HT1080 (cell line): ENCODE measurements at places on chromosomes 4 and X. TPM values are rescaled to one million over a fixed set of nuclear protein-coding genes. Genes with fewer than 3 reads are reported as not detected.

DNA sequence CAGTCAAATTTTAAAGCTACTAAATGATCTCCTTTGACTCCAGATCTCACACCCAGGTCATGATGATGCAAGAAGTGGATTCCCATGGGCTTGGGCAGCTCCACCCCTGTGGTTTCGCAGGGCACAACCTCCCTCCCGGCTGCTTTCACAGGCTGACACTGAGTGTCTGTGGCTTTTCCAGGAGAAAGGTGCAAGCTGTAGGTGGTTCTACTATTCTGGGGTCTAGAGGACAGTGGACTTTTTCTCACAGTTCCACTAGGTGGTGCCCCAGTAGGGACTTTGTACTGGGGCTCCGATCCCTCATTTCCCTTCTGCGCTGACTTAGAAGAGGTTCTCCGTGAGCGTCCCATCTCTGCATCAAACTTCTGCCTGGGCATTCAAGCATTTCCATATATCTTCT, 845.2 kb downstream of the PCDH18 start:
- DNase-seq = no peak

DNA sequence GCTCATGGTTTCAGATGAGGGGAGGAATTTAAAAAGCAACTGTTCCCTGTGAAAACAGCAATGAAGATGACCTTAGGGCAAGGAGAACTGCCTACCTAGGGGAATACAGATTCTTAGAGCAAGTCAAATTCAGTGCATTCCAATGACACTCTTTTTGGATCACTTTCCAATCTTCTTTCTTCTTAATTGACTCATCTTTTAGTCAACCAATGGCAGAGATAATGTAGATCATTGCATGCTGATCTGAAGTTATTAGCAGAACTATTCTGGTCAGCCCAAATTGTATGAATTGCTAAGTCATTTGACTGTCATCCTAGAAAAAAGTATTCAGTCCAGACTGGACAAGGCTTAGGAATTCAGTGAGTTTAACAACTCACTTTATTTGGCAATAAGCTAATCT, 12.6 kb upstream of the NR3C2 start:
- DNase-seq = peak; percentile 10

GRCh38 chrX:128848374-128848773, 674.9 kb downstream of the SMARCA1 start:
- no peak for DNase-seq

The KLHL13 gene
- 3.9 and 7.8 TPM in 2 replicates for total RNA-seq

DNA sequence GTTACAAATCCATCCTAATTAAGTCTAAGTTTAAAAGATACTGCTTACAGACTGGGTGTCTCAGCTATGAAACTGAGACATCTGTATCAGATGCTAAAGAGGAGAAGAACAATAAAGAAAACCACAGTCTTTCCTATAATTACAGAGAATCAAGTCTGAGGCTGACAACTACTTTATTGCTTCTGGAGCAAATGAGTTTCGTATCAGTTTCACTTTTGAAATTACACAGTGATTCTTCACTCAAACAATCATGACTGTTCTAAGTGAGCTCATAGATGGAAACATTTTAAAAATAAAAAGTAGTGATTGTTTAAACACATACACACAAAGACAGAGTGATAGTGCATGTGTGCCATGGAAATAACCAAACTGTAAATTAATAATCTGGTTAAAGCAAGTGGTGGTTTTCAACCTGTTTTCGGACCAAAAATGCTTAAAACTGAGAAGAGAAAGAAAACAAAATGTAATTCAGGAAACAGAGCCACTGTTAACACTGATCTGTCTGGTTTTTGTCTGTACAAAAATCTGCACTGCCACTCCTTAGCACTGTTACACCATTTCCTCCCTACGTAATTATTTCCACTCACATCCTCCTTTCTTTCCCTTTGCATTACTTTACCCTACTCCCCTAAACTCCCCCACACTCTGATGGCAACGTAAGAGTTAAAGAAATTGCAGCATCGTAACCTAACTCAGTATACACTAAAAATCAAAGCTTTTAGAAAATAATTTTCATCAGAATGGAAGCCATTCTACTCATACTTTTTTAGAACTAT, 12.5 kb downstream of the RFC1 start:
- peak; percentile 59 for DNase-seq

DNA sequence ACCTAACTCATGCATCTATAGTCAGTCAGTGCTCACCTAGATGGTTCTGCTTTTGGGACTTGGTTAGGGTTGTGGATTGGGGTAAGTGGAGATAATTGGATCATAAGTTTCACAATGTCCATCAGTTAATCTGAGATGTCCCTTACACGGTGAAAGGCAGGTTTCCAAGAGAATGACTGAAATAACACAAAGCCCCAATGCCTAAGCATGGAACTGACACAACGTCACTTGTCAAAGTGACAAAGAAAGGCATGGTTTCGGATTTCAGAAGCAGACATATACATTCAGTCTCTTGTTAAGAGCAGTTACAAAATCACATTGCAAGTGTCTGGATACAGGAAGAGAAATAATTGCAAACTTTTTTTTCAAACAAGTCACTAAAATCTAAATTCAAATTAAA, 1456.9 kb downstream of the TECRL start:
- DNase-seq = no peak

DNA sequence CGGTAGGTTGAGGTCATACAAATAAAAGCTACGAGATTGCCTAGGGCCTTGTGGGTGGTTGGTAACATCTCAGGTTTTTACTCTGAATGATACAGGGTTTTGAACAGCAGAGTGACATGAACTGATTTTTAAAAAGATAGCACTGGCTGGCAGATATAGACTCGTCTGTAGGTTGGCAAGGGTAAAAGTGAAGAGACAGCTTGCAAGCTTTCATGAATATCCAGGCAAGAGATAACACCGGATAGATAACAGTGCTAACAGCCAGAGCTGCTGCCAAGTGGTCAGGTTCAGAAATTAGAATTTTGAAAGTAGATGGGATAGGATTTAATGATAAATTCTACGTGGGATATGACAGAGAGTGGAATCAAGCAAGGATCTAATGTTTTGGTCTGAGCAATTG, 299.7 kb upstream of the AADAT start:
- DNase-seq = no peak

DNA sequence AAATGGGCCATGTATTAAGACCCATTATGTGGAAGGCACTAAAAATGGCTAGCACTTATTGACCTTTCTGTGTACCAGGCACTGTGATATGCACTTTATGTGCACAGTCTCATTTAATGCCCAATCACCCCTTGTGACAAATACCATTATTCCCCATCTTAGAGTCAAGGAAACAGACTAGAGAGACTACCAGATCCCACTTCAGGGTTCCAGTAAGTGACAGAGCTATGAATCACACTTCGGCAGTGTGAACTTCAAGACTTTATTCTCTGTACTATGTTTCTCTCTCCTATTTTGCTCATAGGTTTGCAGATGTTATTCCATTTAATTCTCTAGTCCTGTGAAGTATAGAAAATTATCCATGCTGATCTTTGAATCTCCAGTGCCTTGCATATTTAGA, 107.0 kb downstream of the NFKB1 start:
- peak; percentile 55 for DNase-seq

DNA sequence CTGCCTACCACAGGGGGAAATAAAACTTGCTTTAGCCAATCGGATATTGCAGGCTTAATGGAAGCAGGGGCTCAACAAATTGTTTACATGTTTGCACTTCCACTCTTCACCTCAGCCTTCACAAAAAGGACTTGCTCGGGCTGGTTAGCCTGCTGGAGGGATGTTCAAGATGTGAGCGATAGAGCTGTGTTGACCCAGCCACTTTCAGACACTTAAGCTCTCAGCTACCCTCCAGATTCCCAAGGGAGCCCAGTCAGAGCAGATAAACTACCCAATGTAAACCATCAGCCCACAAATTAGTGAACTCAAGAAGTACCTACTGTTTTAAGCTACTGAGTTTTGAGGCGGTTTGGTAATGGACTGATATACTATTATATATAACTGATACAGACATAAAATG, 508.4 kb upstream of the FTHL17 start:
- DNase-seq = no peak

The PGAM4 gene
- 0.84 and 1.4 TPM in 2 replicates for total RNA-seq

The CITED1 gene
- 3.2 TPM in 1 of 2 replicates, not detected in the other for total RNA-seq

GRCh38 chr4:177862541-177863176, 420.4 kb upstream of the AGA start:
- DNase-seq = no peak

The ASB11 gene
- total RNA-seq = not detected in 2 replicates

The NUDT10 gene
- total RNA-seq = 0.17 TPM in 1 of 2 replicates, not detected in the other

- DNase-seq = peak; percentile 89
Observed at GRCh38 chr4:176538217-176538925, 218.6 kb downstream of the SPCS3 start.

- DNase-seq = no peak
Observed at GRCh38 chr4:185128272-185129119, 14.6 kb upstream of the SLC25A4 start.

The SCRG1 gene
- not detected in 2 replicates for total RNA-seq

DNA sequence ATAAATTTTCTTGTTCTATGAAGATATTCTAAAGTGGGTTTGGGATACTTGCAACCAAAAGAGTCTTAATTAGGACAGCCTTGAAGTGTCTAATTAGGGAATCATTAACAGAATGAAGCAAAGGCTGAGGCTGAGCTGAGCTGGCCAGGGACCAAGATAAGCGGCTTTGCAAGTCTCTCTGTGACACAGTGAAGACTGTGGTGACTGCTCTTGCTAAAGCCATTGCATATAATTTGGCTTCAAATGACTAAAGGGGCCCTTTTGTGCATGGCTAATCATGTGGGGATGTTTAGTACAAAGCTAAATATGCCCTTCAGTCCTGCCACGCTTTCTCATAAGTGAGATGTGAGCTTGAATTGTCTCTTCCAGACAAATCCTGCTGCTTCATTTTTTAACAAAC, 31.2 kb upstream of the GYPA start:
- no peak for DNase-seq

DNA sequence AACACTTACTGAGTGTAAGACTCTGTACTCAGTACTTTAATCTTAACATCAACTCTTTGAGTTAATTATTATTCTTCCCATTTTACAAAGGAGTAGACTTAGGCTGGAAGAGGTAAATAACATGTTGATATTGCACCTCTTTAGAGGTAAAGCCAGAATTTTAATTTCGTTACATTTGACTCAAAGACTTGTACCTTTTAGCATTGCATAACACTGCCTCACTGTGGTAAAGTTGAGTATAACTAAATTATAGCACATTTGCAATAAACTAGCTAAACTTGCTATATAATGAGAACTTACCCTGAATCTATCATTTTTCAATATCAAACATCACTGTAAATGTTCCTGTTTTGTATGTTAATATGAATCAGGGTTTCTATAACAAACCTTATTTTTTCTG, 218.5 kb downstream of the PRR32 start:
- DNase-seq = no peak

The NXF2 gene
- 0.30 and 0.76 TPM in 2 replicates for total RNA-seq

GRCh38 chr4:24690436-24690835, 104.9 kb upstream of the SOD3 start:
- DNase-seq = no peak

DNA sequence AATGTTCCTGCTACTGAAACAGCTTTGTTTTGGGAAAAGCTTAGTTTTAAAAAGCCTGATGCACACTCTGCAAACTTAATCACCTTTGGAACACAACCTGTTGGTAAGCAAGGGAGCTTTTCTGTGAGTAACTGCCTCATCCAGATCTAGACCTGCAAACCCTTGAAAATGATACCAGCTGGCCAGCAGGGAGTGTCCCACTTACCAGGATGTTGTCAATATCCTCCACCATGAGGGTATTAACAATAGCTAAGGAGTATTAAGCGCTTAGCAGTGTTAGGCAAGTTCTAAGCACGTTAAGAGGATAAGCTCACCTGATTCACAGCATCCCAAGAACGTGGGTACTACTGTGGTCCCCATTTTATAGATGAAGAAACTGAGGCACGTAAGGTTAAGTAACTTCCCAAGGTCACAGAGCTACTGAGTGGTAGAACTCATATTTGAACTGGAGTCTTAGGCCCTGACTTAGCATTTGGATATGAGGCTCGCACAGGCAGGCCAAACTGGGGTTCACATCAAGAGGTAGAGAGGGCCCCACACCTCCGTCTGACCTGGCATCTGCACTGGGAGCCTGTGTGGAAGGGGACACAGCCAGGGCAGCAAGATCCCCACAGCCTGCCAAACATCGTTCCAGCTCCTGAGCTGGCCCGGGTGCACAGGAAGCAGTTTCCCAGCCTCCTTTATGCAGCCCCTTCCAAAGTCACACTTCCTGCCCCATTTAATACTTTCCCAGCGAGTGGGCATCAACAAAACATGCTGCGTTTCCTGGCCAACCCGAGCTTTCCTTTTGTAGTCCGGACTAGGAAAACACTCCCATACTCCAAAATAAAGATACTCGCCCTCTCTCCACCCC, 32.7 kb downstream of the IRF2 start:
- peak; percentile 26 for DNase-seq

The S100G gene
- not detected in 2 replicates for total RNA-seq

DNA sequence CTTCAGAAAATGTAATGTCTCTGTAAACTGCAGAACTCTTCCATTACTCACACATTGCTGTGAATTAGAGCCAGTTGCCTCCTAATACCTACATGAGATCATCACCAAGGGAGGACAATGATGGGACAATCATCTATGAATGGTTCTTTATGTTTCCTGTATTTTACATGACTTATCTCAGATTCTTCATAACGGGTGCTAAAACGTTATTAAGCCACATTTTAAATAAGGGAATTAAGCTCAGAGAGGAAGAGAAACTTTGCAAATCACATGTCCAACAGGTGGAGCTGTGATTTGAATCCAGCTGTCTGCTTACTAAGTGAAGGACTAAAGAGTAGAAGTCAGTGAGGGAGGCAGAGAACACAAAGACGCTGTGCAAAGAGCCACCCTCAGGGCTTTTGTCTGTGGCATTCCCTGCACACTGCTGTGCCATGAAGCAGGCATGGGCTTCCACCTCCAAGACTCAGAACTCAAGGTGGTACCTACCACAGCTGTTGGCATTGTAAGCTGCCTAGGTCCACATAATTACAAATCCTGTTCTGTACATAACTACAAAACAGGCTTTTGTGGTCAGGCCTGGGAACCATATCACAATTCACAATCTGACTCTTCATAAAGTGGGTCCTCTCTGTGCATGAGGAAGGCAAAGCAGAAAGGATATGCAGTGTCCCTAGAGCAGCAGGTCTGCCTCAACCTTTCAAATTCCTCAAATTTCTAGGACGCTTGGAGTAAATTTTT, 12.8 kb downstream of the TBC1D9 start:
- DNase-seq = peak; percentile 68

- no peak for DNase-seq
Observed at GRCh38 chr4:183082053-183082452, 17.0 kb upstream of the WWC2 start.
